ENCODE measurements at places on chromosomes 5 and 9.

- no peak for ATAC-seq
Observed at GRCh38 chr9:1053282-1053621, 3.1 kb downstream of the DMRT2 start.

GRCh38 chr9:93822229-93822628, 132.9 kb downstream of the BARX1 start:
- ATAC-seq: no peak

- ATAC-seq: no peak
Observed at GRCh38 chr5:75627801-75628200, 16.5 kb downstream of the ANKDD1B start.

GRCh38 chr5:7608772-7609171, 212.8 kb downstream of the ADCY2 start:
- ATAC-seq: no peak

DNA sequence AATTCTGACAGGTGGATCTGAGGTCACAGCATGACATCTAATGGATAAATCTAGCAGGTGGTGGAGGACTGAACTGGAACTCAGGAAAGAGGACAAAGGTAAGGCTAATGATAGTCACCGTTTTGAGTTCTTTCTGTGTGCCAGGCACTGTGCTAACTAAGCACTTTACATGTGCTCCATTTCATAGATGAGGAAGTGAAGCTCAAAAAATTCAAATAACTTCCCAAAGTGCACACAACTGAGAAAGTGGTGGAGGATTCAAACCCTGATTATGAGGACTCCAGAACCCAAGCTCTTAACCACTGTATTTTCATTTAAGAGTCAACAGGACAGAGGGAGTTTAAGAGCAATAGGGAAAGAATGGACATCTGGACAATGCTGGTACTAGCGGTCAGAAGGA, 7.1 kb upstream of the DELE1 start:
- ATAC-seq: no peak

GRCh38 chr5:81097713-81098112, 135.4 kb upstream of the CKMT2 start:
- ATAC-seq: peak; percentile 53

DNA sequence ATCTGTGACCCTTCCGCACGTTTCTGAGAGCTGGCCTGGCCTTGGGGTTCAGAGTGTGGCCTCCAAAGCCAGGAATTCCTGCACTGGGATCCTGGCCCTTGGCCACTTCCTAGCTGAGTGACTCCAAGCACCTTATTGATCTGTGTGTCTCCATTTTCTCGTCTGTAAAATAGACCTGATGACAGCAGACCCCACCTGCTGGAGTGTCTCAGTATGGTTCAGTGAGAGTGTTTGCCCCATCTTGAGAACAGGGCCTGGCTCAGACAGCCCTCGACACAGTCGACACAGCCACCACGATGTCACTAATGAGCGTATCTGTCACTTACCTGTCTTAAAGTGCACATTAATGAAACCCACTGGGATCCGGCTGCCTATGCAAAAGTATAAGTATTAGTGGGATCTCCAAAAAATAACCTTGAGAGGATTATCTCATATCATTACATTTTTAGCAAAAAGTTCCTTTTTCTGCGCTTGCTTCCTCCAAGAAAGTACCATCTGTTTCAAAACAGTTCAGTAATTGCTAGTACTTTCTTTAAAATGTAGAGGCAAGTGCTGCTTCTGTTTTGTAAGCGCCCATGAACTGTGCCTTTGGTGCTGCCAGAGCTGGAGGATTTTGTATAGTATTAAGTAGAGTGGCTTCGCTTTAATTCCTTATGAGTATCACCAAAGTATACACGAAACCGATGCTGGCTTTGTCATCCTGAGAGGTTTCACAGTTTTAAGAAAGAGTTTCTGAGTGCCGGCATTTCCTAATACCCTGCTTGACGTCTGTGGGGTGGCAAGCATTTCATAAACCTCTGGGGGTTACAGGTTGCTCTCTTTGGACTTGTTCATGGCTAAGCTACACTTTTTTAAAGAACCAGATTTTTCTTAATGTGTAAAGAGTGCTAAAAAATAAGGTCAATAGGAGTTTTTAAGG, 31.7 kb downstream of the UBE2QL1 start:
- ATAC-seq: peak; percentile 31

GRCh38 chr9:87642330-87643106, 83.4 kb upstream of the CTSL start:
- no peak for ATAC-seq

DNA sequence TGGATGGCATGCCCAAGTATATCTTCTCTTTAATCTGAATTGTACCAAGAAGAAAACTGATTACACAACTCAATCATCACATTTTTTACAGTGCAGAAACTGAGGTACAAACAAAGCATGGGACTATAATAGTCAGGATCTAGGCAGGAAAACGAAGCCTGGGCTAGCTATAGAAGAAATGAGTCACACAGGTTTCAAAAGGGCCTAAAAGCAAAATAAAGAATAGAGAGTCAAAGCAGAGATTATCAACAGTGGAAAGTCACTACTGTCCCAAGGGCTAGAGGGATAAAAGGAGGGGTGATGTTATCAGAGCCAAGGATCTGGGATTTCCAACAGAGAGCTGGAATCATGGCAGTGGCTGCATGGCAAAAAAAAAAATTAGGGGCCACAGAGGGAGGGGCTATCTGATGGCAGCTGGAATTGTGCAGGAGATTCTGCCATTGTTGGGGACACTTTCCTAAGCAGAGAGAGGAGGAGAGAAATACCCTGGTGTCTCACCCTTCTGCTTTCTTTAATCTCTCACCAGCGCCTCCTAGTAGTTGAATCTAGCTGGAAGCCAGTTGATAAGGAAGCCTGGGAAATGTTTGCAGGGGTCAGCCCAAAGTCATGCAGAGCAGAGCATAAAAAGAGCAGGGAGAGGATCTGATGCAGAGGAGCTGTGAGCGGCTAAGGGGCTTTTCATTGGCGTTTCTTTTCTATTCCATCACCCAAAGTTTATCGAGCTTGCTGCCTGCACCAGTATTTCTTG, 343.2 kb downstream of the ACTL7B start:
- ATAC-seq: no peak

- ATAC-seq: no peak
Observed at GRCh38 chr9:36762958-36763357, 190.3 kb downstream of the MELK start.

GRCh38 chr9:120937127-120937526, 10.5 kb upstream of the TRAF1 start:
- ATAC-seq: no peak
